ENCODE measurements at places on chromosomes 7 and 10.

DNA sequence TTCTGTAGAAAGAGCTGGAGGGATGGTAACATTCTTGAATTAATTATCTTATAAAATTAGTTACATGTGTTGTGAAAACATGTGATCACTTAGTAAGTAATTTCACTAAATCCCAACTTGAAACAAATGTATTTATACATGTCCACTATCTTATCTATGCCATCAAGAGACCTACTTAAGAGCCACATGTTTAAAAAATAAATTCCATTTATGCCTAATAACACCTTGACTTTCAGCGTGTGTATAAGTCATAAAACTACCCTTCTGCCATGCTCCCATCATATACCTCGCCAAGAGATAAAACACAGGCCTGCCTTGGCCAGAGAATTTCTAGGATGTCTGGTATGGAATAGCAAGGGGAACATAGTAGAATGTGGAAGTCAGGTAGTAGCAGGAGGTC, 37.3 kb downstream of the LIPJ start:
- no peak for DNase-seq

DNA sequence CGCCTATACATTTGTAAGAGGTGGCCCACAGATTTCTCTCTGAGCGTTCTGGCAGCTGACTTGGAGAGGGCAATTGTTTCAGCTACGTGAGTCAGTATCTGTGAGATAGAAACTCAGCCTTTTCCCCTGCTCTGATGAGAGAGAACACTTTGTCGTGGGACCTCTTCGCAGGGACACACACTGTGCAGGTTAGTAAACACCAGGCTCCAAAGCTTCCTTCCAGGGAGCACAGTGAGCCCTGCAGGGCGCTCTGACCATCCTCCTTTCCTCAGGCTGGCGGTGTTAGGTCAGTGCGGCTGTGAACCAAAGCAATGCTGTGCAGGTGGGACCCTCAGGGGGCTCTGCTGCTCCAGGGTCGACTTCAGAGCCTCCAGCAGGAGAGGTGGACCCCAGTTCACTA, 152.2 kb upstream of the TCF7L2 start:
- DNase-seq = no peak

DNA sequence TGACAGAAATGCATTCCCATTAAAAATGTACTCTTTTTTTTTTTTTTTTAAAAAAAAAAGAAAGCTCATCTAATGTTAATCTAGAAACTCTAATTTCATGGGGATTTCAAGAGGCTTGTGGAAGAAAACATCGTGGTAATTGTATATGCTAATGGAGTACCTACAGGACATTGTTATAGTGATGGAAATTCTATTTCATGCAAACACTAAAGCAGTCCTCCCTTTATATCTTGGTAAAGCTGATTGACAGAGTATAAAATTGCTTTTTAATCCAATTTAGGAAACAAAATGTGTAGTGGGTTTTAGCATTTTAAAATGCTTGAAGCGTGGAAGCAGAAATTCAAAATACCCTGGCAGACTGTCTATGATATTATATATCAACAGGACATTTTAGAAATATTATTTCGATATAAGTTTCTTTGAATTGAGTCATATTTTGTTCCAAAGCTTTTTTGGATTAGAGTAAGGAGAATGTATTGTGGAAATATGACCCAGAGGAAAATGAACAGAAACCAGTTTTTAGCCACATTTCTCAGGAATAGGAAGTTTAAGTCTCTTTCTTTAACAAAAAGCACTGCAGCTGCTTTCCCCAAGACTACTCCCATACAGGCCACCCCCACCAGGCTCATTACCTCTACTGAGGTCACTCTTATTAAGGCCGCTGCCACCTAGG, 121.9 kb downstream of the WNT2 start:
- no peak for DNase-seq

DNA sequence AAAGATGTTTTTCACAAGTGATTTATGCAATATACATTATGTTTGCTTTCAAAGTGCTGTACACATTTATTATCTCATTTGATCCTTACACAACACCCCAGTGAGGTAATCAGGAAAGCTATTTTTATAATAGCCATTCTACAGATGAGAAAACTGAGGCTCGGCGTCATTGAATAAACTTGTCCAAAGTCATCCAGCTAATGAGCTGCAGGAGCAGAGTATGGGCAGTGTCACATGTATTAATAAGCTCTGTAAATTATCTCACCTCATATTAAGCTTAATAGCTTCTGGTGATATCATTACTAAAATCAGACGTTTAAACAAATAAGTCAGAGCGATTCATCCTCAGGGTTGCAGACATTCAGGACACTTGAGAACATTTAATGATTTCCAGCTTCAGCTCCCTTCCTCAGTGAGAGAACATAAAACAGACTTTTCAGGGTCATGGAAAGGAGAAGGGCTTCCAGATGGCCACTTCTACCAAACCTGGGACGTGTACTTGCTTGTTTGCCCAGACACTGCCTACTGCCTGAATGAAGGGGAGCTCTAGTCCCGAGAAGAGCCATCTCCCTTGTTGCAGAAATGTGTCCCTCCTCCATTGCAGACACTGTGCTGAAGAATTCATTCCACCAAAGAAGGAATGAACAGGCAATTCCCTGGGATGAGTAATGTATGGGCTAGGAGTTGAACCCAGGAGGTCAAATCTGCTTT, 20.5 kb upstream of the FZD1 start:
- DNase-seq = no peak

DNA sequence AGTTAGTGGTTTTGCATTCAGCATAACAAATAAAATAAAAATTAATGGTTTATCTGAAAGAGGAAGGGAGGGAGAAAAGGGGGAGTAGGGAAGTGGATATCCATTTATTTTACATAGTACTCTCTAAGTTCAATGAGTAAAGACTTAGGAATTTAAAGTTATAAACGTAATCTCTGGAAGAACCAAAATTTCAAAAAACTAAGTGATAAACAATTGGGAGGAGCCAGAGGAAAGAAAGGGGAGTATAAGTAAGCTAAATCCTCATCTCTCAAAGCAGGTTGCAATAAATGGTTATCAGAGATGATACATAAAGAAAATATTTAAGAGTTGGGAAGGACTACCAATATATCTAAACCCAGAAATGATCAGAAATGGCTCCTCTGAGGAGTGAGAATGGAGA, 46.4 kb downstream of the ANK3 start:
- no peak for DNase-seq

- DNase-seq = no peak
Observed at GRCh38 chr10:10432296-10433035, 585.2 kb upstream of the CELF2 start.

DNA sequence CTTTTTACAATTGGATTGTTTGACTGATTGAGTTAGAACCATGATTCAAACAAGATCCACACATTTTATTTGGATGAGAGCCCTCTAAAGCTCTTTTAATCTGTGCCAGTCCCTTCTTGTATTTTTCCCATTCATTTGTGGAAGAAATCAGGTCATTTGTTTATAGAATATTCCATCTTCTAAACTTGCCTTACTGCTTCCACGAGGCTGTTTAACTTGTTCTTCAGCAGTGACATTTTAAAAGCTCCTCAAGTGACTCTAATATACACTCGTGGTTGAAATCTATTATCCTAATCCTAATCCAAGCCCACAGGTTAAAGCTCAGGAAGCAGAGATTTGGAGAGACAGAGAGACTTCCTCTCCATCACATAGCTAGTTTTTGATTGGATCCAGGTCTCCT, 155.4 kb upstream of the SVIL start:
- DNase-seq = no peak

DNA sequence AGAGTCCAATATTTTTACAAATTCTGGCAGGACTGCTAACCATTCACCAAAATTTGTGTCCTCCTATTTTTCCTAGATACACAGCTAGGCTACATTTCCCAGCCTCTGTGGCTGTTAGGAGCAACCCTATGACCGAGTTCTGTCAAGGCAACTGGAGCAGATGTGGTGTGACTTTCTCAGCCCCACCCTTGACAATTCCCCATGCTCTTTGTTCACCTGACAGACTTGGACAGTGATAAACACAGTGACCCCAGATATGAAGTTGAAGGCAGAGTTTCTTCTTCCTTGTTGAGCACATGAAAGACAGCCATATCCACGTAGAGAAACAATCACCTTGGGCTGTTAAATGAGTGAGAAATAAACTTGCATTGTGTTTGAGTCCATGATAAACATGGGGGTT, 1162.1 kb downstream of the SORCS3 start:
- no peak for DNase-seq

- DNase-seq = no peak
Observed at GRCh38 chr10:46019569-46020343, 10.7 kb downstream of the NCOA4 start.

- no peak for DNase-seq
Observed at GRCh38 chr10:70119197-70119596, 13.4 kb downstream of the AIFM2 start.

GRCh38 chr10:127648885-127649284, 88.1 kb upstream of the FOXI2 start:
- DNase-seq = no peak

- DNase-seq = no peak
Observed at GRCh38 chr10:93865794-93866425, 27.9 kb upstream of the SLC35G1 start.

Data from stimulated activated CD4-positive, alpha-beta T cell treated with anti-CD3 and anti-CD28 coated beads, Interleukin-12 subunit alpha, Interleukin-12 subunit beta, amount 100 ng/mL, for 24 hours (primary cell).